COR-L47 (cell line): ENCODE measurements at places on chromosomes 1 and 21.

DNA sequence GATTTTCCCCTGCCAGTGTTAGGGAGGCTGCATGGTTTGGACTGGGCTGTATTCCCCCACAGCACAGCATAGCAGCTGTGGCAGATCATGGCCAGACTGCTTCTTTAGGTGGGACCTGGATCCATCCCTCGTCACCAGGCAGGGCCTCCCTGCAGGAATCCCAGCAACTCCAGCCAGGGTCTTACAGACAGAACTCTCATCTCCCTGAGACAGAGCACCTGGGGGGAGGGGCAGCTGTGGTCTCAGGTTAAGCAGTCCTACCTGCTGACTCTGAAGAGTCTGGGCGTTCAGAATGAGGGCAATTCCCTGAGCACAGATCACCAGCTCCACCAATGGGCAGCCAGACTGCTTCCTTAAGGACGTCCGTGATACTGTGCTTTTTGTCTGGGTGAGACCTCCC lies 47.9 kb upstream of the C1orf115 start:
- DNase-seq: no peak

DNA sequence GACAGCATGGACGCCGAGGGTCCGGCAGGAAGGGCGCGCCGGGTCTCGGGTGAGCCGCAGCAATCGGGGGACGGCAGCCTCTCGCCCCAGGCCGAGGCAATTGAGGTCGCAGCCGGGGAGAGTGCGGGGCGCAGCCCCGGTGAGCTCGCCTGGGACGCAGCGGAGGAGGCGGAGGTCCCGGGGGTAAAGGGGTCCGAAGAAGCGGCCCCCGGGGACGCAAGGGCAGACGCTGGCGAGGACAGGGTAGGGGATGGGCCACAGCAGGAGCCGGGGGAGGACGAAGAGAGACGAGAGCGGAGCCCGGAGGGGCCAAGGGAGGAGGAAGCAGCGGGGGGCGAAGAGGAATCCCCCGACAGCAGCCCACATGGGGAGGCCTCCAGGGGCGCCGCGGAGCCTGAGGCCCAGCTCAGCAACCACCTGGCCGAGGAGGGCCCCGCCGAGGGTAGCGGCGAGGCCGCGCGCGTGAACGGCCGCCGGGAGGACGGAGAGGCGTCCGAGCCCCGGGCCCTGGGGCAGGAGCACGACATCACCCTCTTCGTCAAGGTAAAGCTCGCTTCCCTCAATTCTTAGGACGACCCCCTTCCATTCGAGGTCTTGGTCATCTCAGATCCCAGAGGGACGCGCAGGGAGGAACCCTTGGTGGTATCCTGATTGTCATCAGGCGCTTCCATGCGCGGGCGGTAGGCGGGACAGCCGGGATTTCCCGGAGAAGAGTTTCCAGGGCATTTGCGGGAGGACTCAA lies 1.6 kb downstream of the CLIC6 start:
- no peak for DNase-seq

GRCh38 chr1:212614453-212615200 lies 6.1 kb downstream of the ATF3 start:
- no peak for DNase-seq

DNA sequence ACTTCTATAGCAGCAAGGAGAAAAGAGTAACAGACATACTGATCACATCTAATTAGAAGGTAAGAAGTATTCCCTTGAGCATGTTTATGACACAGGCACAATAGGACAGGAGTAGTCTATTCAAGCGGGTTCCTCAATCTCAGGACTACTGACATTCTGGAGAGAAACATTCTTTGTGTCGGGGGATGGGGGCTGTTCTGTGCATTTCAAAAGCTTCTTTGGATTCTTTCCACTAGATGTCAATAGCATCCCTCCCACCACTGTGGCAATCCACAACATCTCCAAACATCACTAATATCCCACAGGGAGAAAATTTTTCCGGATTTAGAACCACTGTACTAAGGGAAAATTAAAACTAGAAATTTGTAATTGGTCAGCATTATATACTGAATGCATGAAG lies 56.9 kb downstream of the ADAMTS5 start:
- peak; percentile 5 for DNase-seq

DNA sequence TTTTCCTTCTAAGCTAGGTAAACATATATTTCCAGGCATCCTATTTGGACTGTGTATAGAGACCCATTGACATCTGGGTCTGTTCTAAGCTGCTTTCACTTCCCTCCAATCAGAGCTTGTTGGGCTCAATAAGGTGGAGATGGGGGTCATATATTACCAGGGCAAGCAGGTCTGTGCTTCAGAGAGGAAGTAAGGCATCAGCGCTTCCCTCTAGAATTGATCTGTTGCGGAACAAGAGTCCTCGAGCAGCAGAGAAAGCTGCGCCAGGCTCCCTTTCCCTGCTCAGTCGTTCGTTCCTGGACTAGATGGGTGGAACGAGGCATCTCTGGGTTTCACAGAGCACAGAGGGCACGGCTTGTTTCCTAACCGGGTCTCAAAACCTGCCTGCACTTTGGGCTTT lies 63.5 kb downstream of the DISC1 start:
- no peak for DNase-seq

- no peak for DNase-seq
Observed at GRCh38 chr1:1298861-1299685, 8.7 kb downstream of the ACAP3 start.

DNA sequence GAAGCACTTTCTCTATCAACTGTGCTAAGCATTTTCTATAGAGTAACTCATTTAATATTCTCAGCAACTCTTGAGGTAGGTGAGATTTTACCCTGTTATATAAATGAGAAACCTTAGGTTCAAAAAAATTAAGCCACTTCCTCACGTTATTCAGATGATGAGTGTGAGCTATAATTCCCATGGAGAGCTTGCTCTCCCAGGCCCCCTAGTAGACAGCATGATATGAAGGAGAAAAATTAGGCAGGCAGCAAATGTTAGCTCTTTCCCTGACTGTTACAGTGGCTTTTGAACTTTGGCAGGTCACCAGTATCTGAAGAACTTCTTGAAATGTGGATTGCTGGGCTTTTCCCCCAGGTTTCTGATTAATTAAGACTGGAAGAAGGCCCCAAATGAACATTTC lies 753.1 kb downstream of the NCAM2 start:
- no peak for DNase-seq

GRCh38 chr21:21412096-21412495 lies 413.9 kb downstream of the NCAM2 start:
- no peak for DNase-seq

GRCh38 chr1:181318858-181319235 lies 164.5 kb upstream of the CACNA1E start:
- DNase-seq: no peak

GRCh38 chr1:119366424-119366823 lies 2.2 kb upstream of the HAO2 start:
- no peak for DNase-seq

- DNase-seq: no peak
Observed at GRCh38 chr1:240414237-240414636, 197.7 kb downstream of the GREM2 start.

DNA sequence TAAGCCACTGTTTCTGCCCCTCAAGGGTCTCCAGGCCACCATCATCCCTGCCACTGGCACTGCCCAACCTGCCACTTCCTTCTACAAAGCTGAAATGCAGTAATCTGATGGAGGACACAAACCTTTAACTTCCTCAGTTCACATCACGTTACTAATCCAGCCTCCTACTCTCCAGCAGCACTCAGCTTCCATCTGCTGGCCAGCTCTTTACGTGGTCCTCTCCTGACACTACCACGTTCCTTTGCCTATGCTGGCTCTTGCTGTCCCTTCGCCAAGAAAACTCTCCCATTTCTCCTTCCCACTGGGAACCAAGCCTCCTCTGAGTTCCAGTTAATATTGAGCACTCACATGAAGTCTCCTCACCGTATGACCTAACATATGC lies 124.0 kb downstream of the EDEM3 start:
- DNase-seq: no peak

DNA sequence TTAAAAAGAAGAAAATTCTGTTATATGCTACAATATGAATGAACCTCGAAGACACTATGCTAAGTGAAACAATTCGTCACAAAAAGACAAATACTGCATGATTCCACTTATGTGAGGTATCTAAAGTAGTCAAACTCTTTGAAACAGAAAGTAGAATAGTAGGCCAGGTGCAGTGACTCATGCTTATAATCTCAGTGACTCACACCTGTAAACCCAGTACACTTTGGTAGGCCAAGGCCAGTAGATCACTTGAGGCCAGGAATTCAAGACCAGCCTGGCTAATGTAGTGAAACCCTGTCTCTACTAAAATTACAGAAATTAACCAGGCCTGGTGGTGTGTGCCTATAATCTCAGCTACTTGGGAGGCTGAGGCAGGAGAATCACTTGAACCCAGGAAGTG lies 25.7 kb downstream of the EPHA10 start:
- DNase-seq: no peak
